Epithelial cell of prostate (primary cell): ENCODE measurements at places on chromosomes 12 and 14.

GRCh38 chr12:30830751-30831150 is 76.0 kb upstream of the CAPRIN2 start:
- DNase-seq, result no peak

GRCh38 chr14:80381807-80382363 is 170.6 kb upstream of the DIO2 start:
- DNase-seq, result no peak

DNA sequence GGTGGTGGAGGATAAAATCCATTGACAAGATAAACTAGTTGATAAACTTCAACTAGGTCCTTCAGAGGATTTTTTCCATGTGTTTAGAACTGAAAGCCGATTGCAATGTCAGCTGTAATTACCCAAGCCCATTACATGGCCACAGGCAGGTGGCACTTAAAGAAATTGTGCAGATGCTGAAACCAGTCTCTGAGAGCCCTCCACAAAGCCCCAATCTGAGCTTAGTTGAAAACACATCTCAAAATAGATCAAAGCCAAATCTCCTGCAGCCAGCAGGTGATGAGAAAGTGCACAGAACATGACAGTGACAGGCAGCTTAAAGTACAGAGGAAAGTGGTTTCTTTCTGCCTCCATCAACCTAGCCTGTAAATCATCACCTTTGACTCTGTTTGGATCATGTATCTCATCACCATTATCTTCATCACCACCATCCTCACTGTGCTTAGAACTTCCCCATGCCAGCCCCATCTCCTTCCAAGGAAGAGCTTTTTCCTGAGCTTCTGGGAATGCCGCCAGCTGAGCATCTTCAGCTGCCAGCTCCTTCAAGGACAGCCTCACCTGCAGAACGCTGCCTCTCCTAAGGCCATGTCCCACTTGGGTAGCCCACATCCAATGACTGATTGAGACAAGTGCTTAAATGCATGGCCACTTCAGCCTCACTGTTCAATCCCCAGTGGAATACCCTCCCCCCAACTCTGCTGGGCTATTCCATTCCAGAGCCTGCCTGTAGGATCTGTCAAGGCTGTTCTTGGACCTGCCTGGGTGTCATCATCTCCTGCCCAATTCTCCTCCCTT is 219.5 kb upstream of the TMEM132C start:
- DNase-seq, result no peak

DNA sequence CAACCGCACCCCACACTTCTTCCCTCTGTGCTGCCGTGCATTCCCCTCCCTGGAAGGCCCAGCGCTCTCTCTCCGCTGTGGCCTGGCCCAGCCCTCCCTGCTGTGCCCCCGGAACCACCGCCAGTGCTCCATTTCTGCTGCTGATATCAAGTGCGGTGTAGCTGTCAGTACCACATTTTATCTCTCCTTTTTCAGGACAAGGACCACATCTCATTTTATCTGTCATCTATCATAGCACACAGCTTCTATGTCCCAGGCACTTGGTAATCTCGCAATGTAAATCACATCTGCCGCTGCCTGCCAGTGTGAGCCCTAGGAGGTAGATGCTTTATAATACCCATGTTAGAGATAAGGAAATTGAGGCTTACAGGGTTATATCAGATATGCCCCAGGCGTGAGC is 18.3 kb downstream of the IL31 start:
- no peak for DNase-seq

GRCh38 chr12:67996347-67996746 is 7.1 kb downstream of the IFNG-AS1 start:
- DNase-seq, result no peak

DNA sequence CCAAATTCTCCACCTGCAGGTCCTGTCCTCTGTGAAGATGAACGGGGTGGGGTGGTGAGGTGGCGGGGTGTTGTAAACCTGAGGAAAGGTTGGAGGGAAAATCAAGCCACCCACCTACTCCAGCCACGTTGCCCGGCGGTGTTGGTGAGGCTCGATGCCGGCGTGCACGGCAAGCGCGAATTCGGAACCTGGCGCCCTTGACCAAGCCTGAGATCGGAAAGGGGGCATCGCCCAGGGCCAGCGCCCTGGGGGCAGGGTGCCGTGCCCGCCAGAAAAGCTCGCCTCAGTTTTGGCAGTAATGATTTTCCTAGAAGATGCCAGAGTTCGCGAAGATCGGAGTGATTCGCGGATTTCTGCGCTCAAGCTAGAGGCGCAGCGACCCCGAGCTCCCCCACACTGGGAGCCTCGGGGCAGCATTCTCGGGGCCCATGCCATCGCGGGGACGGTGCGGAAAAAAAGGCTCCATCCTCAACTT is 817 bp downstream of the STXBP6 start:
- DNase-seq, result no peak

- DNase-seq, result no peak
Observed at GRCh38 chr14:20734430-20734806, 11.3 kb upstream of the EDDM3A start.

DNA sequence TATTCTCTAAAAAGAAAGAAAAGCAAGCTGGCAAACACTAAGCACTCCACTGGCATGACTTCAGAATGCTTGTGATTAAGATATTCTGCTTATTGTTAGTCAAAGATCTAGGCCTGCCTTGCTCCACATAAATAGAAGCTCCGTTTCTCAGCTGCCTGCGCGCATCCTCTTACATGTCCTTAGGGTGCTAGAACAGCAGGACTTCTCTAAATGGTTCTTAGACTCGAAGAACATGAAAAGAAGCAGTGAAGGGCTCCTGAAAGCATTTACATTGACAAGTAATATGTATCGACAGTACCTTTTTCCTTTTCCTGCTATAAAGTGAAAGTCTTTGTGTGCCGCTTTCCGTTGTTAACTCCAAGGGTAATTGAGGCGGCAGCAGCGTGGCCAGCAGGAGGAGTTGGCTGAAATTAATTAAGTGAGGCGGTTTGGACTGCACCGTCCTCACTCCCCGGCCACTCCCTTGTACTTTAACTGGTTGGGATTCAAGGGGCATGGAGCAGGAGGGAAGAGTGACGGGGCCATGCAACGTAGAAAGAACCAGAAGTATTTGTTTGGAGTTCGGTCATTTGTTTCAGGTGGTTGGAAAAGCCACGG is 34.2 kb upstream of the OTX2 start:
- DNase-seq, result no peak

- no peak for DNase-seq
Observed at GRCh38 chr12:108815369-108815768, 42.0 kb downstream of the SSH1 start.

- DNase-seq, result no peak
Observed at GRCh38 chr12:132806857-132807256, 21.8 kb downstream of the GOLGA3 start.

DNA sequence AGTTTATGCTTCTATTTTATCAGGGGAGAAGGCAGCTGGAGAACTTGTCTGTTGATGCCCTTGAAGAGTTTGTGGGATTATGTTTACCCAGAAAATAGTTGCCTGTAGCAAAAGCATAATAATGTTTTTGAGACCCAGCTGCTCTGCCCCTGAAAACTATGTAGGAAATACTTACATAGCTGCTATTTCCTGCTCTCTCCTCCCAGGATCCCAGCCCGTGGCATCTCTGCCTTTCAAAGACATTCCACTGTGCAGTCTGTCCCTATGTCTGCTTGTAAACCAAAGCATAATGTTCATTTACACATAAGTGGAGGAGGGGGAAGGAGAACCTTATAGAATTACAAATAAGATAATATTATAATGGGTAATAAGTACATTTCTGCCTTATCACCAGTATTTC is 198.7 kb downstream of the SYT1 start:
- no peak for DNase-seq

GRCh38 chr14:28767853-28768741 is 1.5 kb downstream of the FOXG1 start:
- DNase-seq, result no peak

DNA sequence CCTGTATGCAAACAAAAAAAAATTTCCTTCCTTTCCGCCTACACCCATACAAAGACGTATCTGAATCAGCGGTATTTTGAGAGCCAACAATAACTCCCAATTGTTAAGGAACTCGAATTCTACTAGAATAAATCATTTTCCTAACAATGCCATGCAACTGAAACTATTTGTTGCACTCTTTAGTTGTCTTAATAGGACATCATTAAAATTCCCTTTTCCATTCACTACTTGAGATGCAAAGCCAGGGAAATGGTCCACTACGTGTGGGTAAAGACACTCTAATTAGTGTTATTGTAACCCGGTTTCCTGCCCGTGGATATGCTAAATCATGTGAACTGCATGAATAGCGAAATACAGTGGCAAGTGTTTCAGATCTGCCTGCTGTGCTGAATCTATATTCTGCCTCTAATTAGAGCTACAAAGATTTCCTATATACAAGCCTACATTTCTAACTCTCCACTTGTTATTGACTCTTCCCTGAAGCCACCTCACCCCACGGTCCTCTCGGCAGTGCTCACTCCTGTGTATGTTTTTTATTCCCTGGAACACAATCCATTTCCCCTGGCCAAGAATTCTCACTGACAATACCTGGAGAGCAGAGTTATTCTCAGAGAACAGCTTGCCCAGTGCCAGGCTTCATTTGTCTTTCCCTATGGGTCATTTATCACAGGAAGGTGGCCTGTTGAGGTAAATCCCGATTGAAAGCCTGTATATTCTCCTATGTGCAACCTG is 168.3 kb downstream of the PAWR start:
- no peak for DNase-seq

GRCh38 chr14:102917469-102918211 is 4.8 kb upstream of the AMN start:
- DNase-seq, result no peak

GRCh38 chr14:35687335-35687939 is 121.7 kb downstream of the RALGAPA1 start:
- no peak for DNase-seq

GRCh38 chr14:57987596-57988300 is 121.9 kb upstream of the SLC35F4 start:
- no peak for DNase-seq

DNA sequence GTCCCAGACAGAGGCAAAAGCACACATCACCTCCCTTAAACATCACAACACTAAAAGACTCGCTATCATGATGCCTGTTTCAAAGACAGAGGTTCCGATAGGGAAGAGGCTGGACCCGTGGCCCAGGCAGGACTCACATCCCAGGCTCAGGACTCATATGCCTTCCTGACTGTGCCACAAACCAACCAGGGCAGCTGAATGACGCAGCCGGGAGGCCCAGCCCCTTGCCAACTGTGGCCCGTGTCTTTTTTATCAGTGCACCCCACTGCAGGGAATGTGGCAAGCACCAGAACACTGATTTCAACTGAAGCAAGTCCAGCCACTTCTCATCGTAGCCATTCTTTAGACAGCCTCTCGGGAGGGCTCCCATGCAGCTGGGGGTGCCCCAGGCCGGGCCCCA is 132.3 kb downstream of the KSR2 start:
- no peak for DNase-seq

DNA sequence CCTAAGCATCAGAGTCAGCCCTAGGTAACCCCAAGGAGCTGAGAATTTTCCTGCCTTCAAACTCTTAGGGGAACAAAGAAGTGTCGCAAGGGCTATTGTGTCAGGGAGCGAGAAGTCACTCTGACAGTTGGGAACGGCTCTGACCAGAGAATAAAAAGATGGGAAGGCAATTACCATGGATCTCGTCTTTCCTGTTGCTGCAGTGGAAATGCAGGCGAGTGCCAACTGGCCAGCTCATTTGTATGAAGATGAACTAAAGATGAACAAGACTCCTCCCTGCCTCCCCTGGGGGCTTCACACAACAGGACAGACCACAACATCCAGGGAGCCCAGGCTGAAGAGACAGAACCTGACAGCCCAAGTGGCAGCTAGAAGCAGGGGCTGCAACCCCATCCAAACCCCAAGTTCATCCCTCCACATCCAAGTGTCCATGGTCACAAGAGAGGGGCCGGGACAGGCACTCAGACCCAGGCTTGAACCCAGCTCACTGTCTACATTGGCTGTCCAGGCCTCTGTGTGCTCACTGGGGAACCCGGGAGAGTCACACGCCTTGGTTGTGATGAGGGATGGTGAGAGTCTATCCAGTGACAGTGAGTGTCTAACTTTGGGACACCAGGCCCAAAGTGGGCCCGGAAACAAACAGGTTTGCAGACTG is 322.4 kb downstream of the BCL11B start:
- DNase-seq, result no peak

DNA sequence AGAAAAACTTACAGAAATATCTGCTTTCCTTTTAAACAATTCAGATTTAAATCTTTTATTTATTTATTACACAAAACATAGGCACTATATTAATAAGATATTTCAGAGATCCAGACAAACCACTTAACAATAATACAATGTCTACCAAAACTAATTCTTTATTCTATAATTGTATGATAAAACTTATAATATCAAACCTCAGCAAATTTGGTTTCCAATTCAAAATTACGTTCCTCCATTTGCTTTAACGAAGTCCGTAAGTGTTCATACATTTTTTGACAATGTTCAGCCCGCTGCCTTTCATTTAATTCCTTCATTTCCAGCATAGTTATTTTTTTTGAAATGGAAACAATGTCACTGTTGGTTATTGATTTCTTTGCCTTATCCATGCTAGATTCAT is 48.3 kb downstream of the CEP290 start:
- no peak for DNase-seq

- DNase-seq, result no peak
Observed at GRCh38 chr12:9711664-9712063, 21.2 kb downstream of the CLECL1 start.

- DNase-seq, result no peak
Observed at GRCh38 chr12:65585648-65586602, 238.4 kb upstream of the HMGA2 start.

DNA sequence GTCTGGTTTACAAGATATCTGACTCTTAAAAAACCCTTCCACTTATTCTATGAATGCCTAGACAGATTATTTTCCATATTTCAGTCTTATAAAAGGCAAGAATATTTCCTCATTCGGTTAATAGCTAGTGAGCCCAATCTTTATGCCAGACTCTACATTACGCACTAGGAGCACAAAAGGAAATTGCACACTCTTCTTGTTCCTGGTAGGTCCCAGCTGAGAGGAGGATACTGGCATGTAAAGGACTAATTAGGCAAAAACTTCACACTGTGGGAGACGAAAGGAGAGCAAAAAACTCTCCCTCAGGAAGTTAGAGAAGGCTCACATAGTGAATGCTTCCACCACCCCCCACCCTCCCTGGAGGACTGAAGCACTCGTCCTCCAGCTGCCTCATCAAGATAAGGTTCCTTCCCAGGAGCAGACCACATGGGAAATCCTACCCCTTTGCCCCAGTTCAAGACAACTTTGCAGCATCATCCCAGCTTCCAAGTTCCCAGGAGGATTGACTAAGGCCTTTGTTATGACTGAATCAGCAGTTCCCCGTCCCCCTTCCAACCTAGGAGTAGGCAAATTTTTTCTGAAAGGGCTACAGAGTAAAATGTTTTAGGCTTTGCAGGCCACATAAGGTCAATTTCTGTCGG is 14.5 kb downstream of the CAPZA3 start:
- no peak for DNase-seq
